Sciatic nerve (tissue), 2 donors: ENCODE measurements at places on chromosomes 12 and 14. TPM values are rescaled to one million over a fixed set of nuclear protein-coding genes. Genes with fewer than 3 reads are reported as not detected.
A peak's percentile ranks its signal among the peaks of the same experiment; 100 is the strongest.

GRCh38 chr14:101600891-101601605, 39.8 kb downstream of the DIO3 start:
- peak; percentile 33 for DNase-seq

- no peak for DNase-seq
Measured at GRCh38 chr14:39232554-39233415, 930 bp upstream of the MIA2 start.

KRT6A gene
- not detected for total RNA-seq

DNA sequence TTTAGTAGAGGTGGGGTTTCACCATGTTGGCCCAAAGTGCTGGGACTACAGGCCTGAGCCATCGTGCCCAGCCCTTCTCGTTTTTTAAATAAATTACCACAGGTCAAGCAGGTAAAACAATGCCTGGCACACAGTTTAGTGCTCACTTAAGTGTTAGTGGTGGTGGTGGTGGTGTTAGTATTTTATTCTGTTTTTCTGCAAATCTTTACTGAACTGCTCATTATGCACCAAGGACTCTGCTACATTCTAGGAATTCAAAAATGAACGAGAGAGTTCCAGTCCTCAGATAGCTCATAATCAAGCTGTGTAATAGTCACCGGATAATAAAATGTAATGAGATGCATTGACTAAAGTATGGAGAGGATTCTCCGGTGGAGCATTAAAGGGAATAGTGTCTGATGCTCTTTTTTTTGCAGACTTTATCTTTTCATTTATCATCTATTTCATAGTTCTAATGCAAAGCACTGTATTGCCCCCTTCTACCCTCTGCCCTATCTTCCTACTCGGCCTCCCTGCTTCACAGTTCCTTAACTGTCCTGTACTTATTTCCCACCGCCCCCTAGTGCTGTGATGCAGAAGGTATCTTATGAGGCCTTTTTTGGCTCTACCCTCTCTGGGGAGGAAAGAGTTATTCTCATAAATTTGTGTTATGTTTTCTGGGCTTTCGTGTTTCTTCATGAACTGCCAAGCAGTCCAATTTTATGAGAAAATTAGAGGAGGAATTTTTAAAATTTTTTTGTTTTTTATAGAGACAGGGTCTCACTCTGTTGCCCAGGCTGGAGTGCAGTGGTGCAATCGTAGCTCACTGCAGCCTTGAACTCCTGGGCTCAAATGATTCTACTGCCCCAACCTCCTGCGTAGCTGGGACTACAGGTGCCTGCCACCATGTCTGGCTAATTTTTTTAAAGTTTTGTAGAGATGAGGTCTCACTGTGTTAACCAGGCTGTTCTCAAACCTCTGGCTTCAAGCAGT, 1.0 kb downstream of the ITFG2 start:
- DNase-seq, result no peak

RHEBL1 gene
- 2.7 TPM for total RNA-seq

DNA sequence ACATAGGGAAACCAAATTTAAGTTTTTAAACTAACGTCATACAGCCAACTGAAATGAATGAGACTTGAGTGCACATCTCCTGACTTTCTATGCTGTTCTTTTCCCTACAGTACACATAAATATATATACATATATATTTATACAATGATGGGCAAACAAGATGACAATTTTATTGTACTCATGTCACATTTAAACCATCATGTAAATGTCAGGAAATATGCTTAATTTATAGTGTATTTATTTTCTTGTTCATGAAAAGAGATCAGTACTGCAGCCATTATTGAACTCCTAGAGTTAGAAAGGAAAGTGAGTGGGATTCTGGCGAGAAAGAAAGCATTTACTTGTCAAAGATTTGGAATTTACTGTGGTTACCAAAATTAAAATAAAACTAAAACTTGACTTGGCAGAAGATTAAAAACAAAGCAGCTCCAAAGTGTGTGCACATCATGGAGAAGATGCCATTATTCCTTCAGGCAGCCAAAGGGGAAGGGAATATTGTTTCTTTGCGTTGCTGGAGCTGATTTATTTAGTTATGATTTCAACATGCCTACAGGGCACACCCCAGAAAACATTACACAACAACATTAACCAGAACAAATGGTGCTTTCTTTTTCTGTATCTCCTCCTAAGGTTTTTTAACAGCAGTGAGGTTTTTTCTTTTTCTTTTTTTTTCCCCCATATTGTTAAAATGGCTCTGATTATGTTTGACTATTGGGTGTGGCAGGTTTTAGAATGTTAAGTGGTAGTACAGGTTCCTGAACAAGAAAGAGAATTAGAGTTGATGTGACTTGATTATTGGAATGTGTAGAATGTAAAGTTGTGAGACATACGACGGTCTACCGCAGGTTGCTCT, 144.6 kb downstream of the RAD51B start:
- no peak for DNase-seq

GRCh38 chr12:4894019-4894418, 15.7 kb upstream of the KCNA1 start:
- no peak for DNase-seq

PRPH gene
- 3.7 TPM for total RNA-seq

DNA sequence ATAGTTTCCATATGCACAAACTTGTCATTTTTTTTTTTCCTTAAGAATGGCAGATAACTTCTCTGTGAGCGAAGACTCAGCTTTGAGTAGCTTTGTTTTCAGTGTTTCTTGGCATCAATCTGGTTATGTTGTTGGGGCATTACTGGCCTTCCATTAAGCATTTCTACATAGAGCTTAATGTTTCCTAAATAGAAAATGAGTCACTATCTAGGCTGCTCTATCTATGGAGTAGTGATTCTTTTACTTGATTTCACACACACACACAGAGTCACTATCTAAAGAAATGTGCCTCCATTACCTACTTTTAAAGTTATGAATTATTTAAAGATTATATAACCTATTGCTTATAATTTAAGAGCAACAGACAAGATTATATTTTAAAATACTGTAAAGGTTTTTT, 53.9 kb downstream of the TMEM260 start:
- DNase-seq, result no peak

GRCh38 chr12:105570944-105571343, 240.5 kb downstream of the C12orf75 start:
- no peak for DNase-seq

CD4 gene
- total RNA-seq, result 20.6 TPM

- DNase-seq, result no peak
Measured at GRCh38 chr14:68358500-68358899, 434.4 kb downstream of the ZFP36L1 start.

NKX2-1 gene
- 0.22 TPM for total RNA-seq

GRCh38 chr14:57461777-57462320, 31.8 kb downstream of the CCDC198 start:
- no peak for DNase-seq

SERPINA4 gene
- not detected for total RNA-seq

DNA sequence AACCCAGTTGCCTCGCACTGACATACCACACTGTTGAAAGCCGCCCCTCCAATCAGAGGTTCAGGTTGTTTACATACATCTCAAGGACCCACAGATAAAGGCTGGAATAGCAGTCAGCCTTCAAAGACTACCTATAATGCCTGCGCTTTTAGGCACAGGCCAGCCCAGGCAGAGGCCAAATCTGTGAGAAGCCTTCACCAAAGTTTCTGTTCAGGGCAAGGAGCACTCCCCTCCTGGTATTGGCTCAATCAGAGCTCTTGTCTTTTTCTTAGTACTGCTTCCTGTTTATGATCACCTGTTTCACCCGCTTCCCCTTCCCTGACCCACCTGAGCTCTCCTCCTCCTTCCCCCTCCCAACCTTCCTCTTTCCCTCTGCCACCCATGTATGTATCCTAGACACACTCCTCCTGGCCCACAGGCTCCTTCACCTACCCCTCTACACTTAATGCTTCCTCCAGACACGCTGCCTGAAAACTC, 34.8 kb downstream of the DUSP16 start:
- no peak for DNase-seq

FAM222A gene
- total RNA-seq, result 4.7 TPM

FAM181A gene
- total RNA-seq, result not detected

B4GALNT1 gene
- 16.6 TPM for total RNA-seq

RTN1 gene
- total RNA-seq, result 5.4 TPM
